ENCODE measurements at places on chromosomes 6 and 20.

GRCh38 chr6:24990944-24991809 is 55.4 kb upstream of the RIPOR2 start:
- DNase-seq = no peak

GRCh38 chr20:830011-830521 is 3.4 kb upstream of the FAM110A start:
- DNase-seq = no peak

DNA sequence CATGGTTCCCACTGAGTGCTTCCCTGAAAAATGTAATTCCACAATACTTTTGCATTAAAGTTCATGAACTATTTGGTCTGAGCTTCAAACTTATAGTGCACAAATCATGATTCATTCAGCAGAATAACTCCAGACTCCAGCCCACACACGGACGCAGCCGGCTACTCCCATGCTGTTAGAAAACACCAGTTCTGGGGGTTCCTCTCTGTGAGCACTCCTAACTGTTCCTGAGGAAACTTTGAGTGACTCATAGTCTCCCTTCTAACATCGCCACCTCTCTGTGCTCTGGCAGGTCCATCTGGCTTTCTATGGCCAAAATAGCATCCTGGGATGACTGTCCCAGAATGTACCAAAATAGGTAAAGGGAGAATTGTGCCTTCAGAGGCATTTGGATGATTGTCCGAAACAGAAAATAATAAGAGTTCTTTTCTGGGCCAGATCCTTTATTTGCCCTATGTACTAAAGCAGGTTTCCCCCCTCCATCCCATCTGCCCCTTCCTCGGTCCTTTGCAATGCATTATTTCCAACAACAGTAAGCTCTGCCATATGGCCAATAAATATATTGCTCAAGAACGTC is 32.3 kb upstream of the LY86 start:
- DNase-seq = no peak

DNA sequence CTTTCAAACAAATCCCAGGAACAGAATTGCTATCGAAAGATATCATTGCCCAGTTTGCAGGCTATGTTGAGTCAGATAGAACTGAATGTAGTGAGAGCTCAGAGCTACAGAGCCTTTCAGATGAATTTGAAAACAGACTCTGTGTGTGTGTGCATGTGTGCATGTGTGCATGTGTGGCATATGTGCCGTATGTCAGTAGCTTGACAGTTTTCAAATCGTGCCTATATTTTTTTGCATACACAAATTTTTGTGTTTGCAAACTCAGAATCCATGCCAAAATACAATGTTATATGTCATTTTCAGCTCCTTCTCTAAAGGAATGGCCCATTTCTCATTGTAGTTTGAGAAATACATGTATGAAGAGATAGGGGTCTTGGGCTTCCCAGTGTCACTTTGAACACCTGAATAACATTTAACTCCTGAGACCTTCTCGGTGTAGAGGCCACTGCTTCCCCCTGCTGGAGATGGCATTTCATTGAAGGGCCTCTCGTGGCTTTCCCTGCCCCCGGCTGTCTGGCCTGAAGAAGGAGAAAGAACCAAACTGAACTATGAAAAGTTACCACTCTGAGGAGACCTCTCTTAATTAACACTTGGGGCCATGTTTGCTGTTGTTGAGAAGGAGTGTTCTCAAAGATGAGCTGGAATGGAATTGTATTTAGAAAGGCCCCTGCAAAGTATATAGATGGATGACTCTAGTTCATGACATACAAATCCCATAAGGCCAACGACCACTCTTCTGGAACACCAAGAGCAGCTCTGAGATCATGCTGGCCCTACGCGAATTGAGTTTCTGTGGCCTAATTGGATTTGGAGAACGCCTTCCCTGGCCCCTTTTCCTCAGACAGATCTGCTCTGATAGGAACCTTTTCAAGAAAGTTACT is 58.7 kb downstream of the VAPB start:
- DNase-seq = no peak

DNA sequence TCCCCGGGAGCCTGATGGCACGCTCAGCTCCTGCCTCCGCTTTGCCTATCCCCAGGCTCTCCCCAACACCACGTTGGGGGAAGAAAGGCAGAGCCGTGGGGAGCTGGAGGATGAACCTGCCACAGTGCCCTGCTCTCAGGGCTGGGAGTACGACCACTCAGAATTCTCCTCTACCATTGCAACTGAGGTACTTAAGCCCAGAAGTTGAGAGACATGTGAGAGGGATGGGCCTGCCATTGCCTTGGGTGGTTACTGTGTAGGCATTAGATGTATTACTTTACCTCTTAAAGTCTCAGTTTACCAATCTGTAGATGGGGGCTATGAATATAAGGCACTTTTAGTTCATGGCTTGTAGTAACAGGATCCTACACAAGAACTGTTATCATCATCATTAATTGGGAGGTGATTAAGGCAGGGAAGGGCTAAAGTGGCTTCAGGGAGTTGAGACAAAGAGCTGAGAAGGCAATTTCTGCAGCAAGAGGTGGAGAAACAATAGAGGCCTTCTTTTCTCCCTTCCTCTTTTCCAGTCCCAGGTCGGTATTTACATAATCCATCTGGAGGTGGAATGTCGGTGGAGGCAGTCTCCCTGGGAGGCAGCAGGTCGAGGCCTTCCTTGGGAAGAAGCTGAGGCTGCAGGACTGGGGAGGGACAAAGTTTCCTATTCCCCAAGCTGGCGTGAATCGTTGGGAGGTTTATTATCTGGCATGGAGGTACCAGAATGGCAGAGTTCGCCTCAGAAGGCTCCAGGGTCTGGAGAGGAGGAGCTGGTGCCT is 691 bp downstream of the SLC22A7 start:
- DNase-seq = no peak
